ENCODE measurements at places on chromosomes 11 and 22. TPM values are rescaled to one million over a fixed set of nuclear protein-coding genes. Genes with fewer than 3 reads are reported as not detected.

- no peak for DNase-seq
Observed at GRCh38 chr11:126892756-126893155, 107.8 kb downstream of the KIRREL3 start.

GRCh38 chr22:43236411-43237166 lies 49.7 kb upstream of the TTLL12 start:
- DNase-seq: no peak

DNA sequence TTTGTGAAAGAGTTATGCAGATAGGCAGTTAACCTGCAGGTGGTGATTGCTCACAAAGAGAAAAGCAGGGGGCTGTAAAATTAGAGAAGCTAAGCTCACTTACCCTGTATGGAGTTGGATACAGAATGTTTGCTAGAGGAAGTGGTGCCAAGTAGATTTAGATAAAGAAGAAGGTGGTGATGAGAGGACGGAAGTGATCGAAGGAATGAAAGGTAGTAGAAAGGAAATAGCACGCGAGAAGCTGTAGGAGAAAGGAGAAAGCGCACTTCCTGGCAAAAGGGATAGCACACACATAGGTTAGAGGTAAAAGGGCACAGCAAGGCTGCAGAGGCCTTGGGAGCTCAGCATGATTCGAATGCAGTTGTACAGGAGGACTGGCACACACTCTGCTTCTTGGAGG lies 87.3 kb upstream of the CTSC start:
- no peak for DNase-seq

- DNase-seq: no peak
Observed at GRCh38 chr22:18997925-18998315, 61.8 kb upstream of the PRODH start.

- DNase-seq: peak; percentile 85
Observed at GRCh38 chr11:78079232-78080083, at the start of gene NDUFC2. NDUFC2 (minus strand) TSS chr11:78079862; CDS start chr11:78079744, 118 bp downstream.

DNA sequence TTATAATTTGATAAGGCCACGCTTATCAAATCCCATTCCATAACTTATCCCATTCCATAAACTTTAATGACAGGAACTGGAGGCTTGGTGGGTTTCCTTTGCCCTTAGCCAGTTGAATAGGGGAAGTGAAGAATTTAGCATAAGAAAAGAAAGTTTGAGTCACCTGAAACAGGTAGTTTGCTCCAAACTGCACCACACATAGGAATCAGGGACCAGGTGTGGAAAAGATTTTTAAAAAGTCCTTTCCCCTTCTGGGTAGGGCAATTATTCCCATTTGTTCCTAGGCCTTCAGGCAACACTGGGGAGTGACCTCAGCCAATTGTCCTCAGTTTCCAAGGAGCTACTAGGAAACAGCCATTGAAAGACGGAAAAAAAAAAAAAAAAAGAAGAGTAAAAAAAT lies 525.7 kb upstream of the CNTN5 start:
- no peak for DNase-seq

The IL18 gene
- total RNA-seq: 1.5 TPM

The SF1 gene
- total RNA-seq: 322 TPM

All from endothelial cell of umbilical vein (primary cell).